ENCODE measurements at places on chromosomes 3 and 15.

DNA sequence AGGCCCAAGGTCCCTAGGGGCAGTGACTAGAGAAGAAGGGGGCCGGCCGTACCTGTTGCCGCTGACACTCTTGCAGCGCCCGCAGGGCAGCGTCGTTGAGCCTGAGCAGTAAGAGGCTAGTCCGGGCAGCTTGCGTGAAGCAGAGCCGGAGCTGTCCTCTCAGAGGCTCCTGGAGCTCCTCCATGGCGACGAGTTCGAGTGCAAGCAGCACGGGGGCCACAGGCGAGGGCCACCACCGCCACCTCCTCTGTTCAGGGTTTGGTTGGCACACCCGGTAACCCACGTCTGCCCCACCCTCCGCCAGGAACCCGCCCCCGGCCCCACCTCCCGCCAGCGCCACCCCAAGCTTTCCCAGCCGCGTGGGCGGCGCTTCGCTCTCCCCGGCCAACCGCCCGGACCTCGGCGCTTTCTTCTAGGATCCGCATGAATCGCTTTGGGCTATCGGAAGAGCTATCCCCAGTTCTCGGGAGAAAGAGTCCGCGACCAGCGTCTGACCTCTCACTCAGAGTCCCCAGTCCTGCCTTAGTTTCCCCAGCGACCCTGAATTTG lies at the start of gene ELL3:
Gene ELL3, minus strand, starts transcription at position 249 of the 549 bp plus-strand sequence. Its CDS starts 65 bp downstream, at position 184.
- DNase-seq = peak; percentile 58

DNA sequence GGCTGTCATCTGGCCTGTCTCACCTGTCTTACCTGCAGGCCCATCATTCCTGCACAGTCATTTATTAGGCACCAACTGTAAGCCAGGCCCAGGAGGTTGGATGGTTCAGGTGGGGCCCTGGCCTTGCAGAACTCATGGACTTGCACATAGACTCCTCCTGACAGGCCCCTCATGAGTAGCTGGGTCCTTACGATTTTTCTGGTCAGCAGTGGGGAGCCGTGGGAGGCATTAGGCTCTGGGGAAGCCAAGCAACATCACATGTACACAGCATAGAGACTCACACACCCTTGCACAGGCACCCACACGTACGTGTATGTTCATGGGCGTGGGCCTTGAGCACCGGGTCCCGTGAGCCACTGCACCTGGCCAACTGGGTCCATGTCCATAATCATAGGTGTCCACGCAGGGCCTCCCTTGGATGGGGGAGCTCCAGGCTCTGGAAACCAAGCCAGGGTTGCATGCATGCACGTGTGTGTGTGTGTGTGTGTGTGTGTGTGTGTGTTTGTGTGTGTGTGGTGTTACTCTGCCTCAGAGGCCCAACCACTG lies 20.3 kb downstream of the CISH start:
- no peak for DNase-seq

DNA sequence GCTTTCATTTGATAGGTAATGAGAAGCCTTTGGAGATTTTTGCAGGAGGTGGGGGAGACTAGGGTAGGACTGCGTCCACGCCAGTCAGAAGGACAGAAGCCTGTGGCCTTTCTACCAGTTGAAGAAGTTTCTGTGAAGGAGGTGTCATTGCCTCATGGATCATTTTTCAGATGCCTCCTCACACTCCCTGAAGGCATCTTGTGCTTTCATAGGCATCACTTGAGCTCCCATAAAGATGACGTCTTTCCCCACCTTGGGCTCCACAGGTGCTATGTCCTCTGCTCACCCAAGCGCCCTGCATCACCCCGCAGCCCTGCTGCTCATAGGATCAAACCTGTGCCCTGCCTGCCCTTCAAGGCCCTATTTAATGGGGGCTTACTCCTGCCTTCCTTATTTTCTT lies 7.5 kb upstream of the ITGA11 start:
- no peak for DNase-seq

DNA sequence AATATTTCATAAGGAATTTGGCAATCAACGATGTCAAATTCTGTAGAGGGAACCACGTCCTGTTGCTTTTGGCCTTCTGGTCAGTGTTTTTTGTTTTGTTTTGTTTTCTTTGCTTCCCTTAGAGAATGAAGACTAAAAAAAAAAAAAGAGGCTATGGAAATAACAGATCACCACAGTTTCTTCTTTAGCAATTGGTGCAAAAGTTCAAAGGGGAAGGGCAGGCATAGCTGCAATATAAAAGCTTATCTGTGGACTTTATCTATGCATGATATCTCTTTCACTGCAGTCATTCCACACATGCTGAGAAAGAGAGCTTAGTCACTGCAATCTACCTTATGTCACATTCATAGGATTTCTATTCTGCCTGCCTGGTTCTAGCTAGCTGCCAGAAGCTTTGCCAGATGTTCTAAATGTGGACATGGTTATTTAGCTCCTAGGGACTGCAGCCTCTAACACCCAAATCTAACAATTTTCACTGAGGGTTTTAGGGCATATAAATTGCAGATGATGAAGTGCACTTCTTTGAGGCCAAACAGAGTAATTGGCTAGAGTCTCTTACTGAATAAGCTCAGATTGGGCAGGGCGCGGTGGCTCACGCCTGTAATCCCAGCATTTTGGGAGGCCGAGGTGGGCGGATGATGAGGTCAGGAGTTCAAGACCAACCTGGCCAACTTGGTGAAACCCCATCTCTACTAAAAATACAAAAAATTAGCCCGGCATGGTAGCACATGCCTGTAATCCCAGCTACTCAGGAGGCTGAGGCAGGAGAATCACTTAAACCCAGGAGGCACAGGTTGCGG lies 637.2 kb downstream of the NTRK3 start:
- DNase-seq = no peak

DNA sequence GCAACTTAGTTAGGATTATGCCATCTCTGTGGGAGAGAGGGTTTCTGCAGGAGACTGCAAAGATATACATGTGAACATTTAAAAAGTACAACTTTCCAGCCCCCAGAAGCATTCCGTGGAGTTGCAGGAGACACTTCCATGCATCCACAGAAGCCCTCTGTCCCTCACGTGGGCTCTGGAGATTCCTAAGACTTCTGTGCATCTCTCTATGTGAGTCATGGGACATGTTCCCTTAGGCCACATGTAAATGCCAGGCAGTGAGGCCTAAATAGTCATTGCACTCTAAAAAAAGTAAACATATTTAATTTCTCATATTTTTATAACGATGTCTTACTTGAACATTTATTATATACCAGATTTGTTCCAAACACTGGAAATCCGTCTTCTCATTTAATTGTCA lies 126.5 kb upstream of the ROPN1 start:
- DNase-seq = no peak

All from stimulated activated CD8-positive, alpha-beta memory T cell treated with anti-CD3 and anti-CD28 coated beads, Interleukin-7, amount 100 ng/mL, for 1 hour (primary cell).